ENCODE measurements at places on chromosomes 1 and 21. TPM values are rescaled to one million over a fixed set of nuclear protein-coding genes. Genes with fewer than 3 reads are reported as not detected.

The KISS1 gene
- 0.21 TPM for polyA plus RNA-seq

The C4BPA gene
- polyA plus RNA-seq = not detected

- no peak for DNase-seq
- no peak overlapping the region for H3K4me3 ChIP-seq
- no peak overlapping the region for H3K27ac ChIP-seq
- H3K36me3 ChIP-seq = no peaks in the 10 kb centered on the region
- no peaks in the 10 kb centered on the region for H3K27me3 ChIP-seq
- H3K4me1 ChIP-seq = no peaks in the 10 kb centered on the region
Measured at GRCh38 chr1:6345009-6345408, 48.6 kb downstream of the ACOT7 start.

The WLS gene
- 113 TPM for polyA plus RNA-seq

DNA sequence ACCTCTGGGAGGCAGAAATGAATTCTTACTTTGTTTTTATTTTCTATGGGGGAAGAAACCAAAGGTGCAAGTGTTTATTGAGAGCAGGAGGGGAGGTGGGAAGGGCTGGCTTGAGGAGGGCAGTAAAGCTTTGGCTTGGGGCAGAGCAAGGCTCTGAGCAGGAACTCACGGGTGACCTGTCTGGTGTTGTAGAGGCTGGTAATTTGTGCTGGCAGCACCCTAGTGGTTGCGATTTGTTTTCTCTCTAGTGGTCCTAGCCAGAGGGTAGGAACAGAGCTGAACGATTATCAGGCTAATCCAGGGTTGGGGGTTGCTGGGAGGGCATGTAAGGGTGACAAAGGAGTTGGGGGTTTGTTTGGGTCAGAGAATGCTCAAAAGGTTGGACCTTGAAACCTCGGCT lies 16.6 kb downstream of the TMCC2 start:
- H3K27ac ChIP-seq = no peak overlapping the region
- H3K4me1 ChIP-seq = peaks cover 13% of the 10 kb centered on the region
- H3K36me3 ChIP-seq = no peaks in the 10 kb centered on the region
- H3K4me3 ChIP-seq = no peak overlapping the region
- no peak for DNase-seq

The CLIC6 gene
- not detected for polyA plus RNA-seq

DNA sequence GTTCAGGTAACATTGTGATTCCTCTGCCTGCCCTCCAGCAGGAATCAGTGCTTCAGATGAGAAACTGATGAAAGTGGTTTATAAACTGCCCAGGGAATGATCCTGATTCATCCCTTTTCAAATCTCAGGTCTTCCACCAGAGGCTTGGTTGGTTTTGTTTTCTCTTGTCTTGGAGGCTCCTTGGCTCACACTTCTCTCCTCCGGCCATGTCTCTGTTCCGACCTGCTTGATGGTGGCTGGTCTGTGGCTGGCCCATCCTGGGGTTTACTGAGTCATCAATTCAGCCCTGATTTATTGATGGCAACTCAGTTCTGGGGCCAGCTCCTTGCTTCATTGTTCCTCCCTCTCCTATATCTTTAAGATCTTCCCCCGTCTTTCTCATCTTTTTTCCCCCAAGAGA lies 56.6 kb upstream of the SLC2A1 start:
- H3K27me3 ChIP-seq = no peaks in the 10 kb centered on the region
- DNase-seq = no peak
- no peak overlapping the region for H3K4me3 ChIP-seq
- no peak overlapping the region for H3K27ac ChIP-seq
- no peaks in the 10 kb centered on the region for H3K4me1 ChIP-seq
- no peaks in the 10 kb centered on the region for H3K36me3 ChIP-seq
